ENCODE measurements at places on chromosomes 6 and 20.

- DNase-seq = no peak
Observed at GRCh38 chr20:46550461-46550860, at the start of gene OCSTAMP. OCSTAMP (minus strand) TSS chr20:46550654; CDS start chr20:46550560, 94 bp downstream.

DNA sequence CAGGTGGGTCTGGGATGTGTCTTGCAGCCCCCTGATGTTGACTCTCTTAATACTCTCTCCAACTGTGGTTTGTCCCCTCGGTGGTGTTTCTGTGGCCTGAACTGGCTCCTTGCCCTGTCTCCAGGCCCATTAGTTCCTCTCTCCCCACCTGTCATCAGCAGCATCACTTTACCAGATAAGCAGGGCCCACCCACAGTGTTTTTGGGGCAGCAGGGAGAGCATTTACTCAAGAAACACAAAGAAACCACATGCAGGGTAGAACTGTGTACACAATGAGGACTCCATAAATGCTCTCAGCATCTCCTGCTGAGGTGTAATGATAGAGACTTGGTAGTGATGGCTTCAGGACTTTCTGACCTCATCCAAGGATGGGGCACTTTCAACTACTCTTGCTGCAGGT is 20.2 kb upstream of the MRPS18A start:
- no peak for DNase-seq

DNA sequence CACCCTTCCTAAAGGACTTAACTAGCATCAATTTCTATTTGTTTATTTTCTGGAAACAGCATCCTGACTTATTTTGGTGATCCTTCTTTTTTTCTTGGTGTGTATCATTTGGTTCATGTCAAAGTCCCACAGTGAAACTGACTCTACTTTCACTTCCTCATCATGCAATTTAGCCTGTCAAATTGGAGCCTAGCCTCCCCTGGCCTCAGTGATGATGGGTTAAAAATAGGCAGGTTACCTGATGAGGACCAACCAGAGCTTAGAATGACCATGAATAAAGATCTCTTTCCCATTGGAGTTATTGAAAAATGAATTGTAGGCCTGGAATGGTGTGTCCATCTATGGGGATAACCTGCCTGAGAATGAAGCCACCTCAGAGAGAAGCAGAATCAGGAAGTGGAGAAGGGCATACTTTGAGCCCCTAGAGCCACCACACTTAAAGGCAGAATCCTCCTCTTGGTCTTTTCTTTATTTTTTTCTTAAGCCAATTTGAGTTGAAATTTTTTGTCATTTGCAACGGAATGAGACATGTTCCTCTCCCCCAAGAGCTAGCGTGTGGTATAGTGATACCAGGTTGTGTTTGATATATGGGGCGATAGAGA is 105.6 kb downstream of the BTBD3 start:
- no peak for DNase-seq

GRCh38 chr20:10134176-10134575 is 84.5 kb upstream of the SNAP25 start:
- no peak for DNase-seq

GRCh38 chr6:70033781-70034180 is 167.4 kb downstream of the COL19A1 start:
- no peak for DNase-seq
